ENCODE measurements at places on chromosomes 16 and 17.

- DNase-seq = no peak
Measured at GRCh38 chr16:52573365-52574299, 26.7 kb upstream of the TOX3 start.

DNA sequence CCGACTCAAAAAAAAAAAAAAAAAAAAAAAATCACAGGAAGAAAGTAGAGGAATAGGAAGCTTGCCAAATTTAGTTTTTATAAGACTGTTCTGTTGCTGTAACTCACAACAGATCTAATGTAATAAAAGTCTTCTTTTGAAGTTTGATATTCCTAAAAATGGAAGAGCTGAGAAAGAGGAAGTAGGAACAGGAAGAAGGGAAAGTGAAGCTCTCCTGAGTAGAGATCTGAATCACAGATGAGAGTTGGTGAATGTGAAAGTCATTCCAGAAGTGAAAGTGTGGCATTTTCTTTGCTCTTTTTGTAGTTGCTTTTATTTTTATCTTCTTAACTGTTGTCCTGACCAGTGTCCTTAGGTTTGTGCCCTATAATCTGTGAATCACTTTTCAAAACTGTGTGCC, 2.1 kb downstream of the NMT1 start:
- no peak for DNase-seq

- DNase-seq = no peak
Measured at GRCh38 chr16:66972983-66973382, 11.9 kb downstream of the CES3 start.

GRCh38 chr17:10156948-10157607, 41.3 kb downstream of the GAS7 start:
- no peak for DNase-seq

- no peak for DNase-seq
Measured at GRCh38 chr17:39224778-39225307, 902 bp downstream of the STAC2 start.

GRCh38 chr16:70302745-70303144, 3.8 kb downstream of the DDX19B start:
- no peak for DNase-seq

DNA sequence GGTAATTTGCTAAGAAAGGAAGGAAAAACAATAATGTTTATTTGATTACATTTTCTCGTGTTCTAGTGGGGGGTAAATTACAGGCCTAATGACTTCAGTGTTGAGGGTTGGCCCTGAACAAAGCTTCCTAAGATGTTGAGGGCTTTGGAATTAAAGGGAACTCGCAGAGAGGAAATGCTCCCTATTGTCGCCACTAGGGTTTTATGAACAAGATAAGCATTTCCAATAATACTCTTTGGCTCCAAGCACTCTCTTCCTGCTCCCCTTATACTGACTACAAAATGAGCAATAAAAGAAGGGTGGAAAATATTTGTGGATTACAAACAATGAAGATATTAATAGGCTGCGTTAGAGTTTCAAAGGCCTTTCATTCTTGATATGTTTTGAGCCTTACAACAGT, 363.6 kb downstream of the HS3ST3B1 start:
- DNase-seq = no peak

GRCh38 chr17:74276541-74277009, 2.5 kb downstream of the DNAI2 start:
- DNase-seq = no peak

DNA sequence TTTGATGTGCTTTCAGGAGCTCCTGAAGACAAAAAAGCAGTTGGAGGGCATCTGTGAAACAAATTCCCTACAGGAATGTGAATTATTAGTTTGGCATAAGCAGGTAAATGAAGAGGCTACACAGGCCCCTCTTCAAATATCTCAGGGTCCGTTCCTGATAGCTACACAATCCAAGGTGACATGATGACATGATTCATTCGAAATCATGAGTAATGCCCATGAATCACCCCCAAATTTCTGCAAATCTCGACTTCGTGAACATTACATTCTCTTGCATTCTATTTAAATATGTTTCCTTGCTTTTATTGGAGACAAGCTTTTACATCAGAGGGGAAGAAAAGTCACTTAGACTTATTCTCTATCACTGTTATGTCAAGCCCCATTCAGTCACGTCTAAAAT, 22.3 kb downstream of the GAN start:
- no peak for DNase-seq

DNA sequence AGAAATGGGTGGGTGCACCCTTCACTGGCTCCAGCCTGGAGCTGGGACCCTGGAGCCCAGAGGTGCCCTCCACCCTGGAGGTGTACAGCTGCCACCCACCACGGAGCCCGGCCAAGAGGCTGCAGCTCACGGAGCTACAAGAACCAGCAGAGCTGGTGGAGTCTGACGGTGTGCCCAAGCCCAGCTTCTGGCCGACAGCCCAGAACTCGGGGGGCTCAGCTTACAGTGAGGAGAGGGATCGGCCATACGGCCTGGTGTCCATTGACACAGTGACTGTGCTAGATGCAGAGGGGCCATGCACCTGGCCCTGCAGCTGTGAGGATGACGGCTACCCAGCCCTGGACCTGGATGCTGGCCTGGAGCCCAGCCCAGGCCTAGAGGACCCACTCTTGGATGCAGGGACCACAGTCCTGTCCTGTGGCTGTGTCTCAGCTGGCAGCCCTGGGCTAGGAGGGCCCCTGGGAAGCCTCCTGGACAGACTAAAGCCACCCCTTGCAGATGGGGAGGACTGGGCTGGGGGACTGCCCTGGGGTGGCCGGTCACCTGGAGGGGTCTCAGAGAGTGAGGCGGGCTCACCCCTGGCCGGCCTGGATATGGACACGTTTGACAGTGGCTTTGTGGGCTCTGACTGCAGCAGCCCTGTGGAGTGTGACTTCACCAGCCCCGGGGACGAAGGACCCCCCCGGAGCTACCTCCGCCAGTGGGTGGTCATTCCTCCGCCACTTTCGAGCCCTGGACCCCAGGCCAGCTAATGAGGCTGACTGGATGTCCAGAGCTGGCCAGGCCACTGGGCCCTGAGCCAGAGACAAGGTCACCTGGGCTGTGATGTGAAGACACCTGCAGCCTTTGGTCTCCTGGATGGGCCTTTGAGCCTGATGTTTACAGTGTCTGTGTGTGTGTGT, 46.8 kb downstream of the IL21R start:
- DNase-seq = no peak

DNA sequence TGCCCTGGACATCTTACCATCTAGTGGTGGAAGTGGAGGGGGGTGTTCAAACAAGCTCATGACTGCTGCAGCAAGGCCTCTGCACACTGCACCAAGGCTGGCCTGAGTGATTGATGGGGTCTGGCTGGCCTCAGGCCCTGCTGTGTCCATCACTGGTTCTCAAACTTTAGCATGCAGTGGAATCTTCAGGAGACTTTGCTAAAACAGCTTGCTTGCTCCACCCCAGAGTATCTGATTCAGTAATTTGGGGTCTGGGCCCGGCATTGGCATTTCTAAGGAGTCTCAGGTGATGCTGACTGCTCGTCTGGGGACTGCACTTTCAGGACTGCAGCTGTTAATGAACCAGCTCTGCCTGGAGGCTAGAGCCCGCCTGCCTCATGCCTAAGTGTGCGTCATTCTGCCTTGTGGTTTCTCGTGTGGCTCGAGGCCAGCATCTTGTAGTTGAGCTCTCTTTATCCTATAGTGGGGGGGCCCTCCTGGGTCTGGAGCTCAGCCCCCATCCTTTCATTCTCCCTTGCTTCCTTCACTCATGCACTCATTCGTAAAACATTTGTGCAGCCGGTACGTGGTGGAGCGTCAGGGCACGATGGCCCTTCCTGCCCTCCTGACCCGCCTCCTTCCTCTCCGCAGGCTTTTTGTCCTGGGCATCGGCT, 4.1 kb downstream of the MGAT5B start:
- peak; percentile 13 for DNase-seq

DNA sequence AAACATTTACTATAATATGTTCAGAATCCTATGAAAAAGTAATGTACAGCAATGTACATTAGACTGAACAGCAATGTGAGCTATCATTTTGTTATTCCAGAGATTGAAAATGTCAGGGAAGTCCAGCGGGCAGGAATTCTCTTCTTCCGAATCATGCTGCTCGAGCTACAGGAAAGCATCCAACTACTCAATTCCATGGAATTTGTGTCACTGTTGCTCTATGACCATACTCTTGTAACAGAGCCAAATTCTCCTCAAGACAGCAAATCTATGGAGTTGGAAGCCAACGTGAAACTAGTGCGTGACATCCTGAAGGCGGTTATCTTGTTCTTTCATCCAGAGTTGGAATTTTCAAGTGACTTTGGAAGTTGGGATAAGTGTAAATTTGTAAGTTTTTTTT, 24.8 kb upstream of the NSRP1 start:
- DNase-seq = no peak
